ENCODE measurements at places on chromosomes 13 and 19.
A peak's percentile ranks its signal among the peaks of the same experiment; 100 is the strongest.

- no peak for DNase-seq
Observed at GRCh38 chr13:21538753-21539152, 65.2 kb downstream of the MICU2 start.

- peak; percentile 45 for DNase-seq
Observed at GRCh38 chr19:13012690-13013608, 17.7 kb downstream of the NFIX start.

DNA sequence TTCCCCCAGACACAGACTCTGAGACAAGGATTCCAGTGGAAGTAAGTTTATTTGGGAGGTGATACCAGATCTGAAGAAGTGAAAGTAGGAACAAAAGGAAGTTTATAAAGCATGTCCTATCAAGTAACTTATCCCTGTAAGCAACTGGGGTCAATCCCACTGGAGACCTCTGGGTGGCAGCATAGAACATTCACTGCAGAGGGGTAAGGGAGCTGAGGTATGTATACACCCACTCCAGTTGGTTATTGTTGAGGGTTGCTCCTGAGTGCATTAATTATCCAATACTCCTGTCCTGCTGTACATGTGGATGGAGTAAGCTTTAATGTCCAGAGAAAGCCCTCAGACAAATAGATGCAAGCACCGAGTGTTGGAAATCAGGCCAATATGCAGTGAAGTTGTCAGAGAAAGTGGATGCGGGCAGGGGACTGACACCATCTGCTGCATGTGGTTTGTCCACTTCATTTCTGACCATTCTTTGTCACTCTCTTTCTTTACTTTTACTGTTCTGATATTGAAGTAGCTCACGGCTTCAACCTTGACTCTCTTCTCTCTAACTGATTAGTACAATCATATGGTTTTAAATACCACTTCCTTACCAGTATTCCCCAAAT is 46.7 kb downstream of the NOTCH3 start:
- DNase-seq = peak; percentile 43

DNA sequence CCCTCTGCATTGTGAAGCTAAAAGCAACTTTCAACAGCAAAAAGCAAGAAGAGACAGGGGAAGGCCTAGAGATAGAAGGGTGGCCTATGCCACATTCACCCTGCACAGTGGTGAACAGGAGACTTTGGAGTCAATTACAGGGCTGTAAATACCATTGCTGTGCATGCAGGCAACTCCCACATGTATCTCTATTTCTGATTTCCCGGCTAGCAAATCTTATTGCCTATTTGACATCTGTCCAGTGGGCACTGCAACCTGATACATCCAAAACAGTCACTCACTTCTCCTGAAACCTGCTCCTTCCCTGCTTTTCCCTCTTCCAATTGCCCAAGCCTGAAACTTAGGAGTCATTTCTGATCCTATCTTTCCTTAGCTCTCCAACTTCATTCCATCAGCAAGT is 13.4 kb downstream of the RUBCNL start:
- no peak for DNase-seq

DNA sequence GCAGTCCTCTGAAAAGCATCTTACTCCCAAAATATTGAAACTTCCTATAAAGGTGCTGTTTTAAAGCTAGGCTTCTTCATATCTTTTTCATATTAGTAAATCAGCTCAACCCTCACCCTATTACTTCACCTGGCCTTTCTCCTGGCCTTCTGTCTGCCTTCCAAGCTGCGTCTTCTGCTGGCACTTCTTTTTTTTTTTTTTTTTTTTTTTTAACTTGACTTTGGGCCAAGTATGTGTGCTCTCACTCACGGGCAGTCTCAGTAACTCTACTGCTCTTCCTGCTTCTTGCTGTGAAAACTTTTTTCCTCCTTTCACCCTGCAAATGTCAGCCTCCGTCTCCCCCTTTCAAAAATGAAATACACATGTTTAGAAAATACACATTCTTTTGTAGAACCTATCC is 41.2 kb upstream of the KCTD4 start:
- peak; percentile 63 for DNase-seq

DNA sequence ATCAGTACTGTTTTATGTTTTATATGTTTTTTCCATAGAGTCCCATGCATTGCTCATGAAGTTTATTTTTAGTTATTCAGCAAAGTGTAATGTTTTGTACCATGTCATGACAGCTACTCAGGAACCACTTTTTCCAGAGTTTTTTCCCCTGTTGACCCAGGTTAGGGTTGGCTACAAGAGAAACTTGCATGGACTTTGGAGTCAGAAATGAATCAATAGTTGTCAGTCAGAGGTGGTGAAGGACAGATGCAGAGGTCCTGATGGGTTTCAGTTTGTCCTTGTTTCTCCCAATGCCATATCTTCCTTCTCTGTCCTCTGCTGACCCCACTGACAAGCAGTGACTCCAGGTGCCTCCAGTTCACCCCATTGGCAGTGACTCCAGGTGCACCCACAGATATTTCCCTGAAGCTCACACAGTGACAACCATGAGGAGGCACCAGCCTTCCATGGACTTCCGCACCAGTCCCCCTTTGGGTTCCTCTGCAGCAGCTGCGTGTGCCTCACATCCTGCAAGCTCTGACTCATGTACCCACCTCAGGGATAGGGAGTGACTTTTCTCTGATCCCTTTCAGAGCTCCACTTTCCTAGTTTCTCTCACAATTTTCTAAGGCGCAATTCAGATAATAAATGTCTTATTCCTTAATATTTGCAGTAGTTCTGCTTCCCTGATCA is 92.1 kb downstream of the AKAP11 start:
- DNase-seq = peak; percentile 6

GRCh38 chr13:32300920-32301319 is 14.2 kb downstream of the ZAR1L start:
- no peak for DNase-seq
